Brain (organoid and tissue), 16 donors: ENCODE measurements at places on chromosomes 13 and 19.

DNA sequence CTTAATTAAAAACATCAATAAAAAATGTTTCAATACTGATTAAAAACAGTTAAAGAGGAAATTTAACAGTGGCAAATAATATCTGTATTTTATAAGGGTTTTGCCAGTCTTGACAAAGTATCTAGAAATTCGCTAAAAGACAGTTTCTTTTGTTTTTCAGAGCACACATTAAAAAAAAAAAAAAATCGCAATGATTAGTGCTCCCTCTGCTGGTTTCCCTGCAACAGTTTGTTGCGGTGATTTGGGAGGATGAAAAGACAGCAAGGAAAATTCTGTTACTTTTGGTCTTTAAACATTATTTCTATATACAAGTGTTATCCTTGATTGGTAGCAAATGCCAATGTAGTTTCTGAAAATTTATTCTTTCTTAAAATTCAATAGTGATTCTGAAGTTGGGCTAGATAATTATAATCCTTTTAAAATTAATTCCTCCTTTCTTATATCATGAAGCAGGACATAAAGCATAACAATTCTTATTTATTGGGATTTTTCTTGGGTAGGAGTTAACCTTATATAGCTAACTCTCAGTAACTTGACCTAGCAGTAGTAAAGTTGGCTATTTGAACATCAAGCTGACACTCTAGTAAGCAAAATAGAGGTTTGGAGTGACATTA lies 23.1 kb upstream of the SPRY2 start:
- peak; percentile 65 for DNase-seq

DNA sequence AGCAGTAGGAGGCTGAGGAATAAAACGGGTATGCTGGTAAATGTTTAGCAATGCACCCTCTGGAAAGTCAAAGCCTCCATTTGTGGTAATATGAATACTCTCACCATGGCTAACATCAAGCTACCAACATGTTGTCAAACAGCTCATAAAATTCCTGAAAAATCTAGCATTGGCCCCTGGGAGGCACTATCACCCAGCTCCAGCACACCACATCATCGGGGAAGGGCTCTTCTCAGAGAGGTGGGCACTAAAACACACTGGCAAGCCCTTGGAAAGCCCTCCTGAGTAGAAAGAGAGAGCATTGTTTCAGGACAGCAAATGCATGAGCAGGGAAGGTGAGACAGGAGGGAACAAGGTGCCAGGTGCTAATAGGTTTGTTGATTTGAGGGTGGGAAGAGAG lies 53.9 kb upstream of the FLT1 start:
- no peak for DNase-seq

DNA sequence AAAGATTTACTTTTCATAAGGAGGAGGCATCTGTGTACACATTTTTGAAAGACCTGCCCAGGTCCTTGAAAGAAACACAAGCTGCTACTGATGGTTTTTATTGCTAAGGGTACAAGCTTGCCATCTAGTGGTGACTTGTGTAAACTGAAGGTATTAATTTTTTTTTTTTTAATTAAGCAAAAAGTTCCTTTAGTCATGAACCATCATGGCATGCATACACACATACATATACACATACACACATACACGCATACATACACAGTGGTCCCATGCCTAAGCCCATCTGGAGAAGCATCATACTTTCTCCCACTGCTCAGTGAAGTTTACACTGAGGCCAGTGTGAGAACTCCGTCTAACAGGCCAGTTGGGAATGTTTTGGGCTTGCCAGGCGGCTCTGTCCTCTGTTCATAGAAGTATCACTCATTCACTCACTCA lies 312.5 kb downstream of the DCLK1 start:
- DNase-seq, result peak; percentile 67

GRCh38 chr13:75217949-75218348 lies 264.0 kb downstream of the TBC1D4 start:
- peak; percentile 67 for DNase-seq

- DNase-seq, result no peak
Observed at GRCh38 chr13:110867380-110867779, 47.5 kb downstream of the ANKRD10 start.

- peak; percentile 85 for DNase-seq
Observed at GRCh38 chr19:17950310-17951156, 16.4 kb upstream of the KCNN1 start.

DNA sequence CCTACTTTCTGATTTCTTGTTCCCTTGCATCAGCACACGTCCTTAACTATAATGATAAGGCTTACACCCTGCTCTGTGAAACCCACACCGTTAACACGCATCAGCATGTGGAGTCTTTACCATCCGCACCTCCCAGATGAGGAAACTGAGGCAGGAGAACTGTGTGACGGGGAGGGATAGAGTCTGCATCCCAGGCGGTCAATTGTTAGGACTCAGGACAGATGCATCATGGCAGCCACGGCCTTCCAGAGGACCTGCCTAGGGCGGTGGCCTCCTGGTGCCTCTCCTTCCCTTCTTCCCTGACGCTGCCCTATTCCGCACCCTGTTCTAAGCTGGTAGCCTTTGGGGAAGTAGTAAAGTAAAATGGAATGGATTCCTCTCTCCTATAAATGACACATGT lies 326.0 kb downstream of the TEX29 start:
- DNase-seq, result no peak

DNA sequence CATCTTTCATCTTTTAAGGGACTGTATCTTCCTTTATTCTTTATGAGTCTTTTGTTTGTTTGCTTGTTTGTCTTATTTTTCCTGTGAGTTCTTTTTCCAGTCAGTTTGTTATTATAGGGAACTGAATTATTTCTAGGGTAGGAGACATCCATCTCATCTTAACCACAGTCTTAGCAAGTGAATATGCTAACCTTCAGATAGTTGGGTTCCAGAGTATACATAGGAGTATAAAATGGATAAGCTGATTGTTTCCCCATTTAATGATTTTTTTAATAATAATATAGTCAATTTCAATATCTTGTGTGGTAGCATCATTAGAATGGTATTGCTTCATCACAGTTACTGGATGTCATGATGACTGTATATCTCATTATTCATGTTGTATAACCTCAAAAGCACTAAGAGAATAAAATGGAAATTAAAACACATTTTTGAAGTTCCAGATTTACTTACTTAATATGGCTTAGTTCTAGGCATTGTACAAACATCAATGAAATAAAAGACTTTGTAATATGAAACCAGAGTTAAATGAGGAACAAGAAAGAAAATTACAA lies 33.0 kb downstream of the GPC6 start:
- no peak for DNase-seq

DNA sequence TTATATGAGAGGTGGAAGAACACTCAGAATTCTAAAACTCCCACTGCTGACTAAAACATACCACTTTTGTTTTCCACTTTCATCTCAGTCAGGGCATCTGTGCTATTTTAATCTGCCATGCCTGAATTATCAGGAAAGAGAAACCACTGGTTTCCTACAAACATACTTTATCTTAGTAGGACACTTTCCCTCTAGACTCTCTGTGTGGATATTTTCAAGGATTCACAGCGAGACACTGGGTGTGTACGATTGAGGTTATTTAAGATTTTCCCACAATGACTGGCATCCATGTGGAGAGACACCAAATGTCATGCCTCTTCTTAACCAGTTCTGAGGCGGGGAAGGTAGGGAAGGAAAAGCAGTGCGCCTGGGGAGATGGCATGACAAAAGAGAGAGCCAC lies 212.2 kb downstream of the ENOX1 start:
- no peak for DNase-seq

- peak; percentile 95 for DNase-seq
Observed at GRCh38 chr13:94362411-94362909, 117.0 kb downstream of the DCT start.

DNA sequence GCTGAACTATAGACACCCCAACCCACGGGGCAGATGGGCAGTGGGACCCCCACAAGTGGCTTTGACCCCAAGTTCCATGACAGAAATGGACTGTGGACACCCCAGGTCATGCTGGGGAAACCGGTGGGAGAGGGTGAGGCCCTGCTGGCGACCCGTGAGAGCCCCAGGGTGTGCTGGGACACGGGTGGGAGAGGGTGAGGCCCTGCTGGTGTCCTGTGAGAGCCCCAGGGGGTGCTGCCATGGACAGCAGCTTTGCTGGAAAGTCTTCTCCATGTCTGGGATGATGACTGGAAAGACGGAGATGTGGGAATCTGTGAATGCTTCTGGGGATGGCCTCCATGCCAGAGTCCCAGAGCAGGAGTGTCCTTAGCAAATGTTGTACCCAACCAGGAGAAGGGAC lies 148.4 kb downstream of the URI1 start:
- DNase-seq, result no peak

DNA sequence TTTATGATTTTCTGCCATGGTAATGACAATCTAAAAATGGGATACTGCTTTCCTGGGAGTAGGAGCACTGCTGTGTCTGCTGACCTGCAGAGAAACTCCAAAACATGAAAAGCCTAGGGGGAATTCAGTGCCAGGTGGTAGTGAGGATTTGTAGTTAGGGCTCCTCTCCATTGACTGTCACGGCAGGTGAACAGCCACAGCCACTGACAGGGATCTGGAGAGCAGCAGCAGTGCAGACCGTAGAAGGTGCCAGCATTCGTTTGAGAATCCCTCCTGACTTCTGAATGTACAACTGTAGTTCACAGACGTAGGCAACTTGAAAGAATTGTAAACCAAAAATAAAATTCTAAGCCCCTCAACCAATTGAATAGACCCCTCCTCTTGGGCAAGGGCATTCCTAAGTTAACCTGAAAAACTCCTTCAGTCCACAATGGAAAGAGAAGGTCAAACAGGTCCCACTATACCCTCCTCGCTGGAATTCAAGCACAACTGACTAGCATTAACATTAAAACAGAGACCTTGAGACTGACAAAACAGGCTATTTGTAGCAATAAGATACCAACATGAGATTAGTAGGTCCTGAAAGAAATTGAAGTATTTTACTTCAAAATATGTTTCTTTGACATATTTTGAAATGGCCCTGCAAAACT lies 1328.8 kb downstream of the OLFM4 start:
- peak; percentile 20 for DNase-seq

DNA sequence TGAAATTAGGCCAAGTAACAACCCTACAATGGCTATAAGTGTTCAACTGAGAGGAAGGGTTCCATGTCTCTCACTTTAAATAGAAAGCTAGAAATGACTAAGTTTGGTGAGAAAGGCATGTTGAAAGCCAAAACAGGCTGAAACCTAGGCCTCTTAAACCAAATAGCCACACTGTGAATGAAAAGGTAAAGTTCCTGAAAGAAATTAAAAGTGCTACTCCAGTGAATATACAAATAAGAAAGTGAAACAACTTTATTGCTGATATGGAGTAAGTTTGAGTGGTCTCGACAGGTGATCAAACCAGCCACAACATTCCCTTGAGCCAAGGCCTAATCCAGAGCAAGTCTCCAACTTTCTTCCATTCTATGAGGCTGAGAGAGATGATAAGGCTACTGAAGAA lies 209.6 kb downstream of the KLF12 start:
- no peak for DNase-seq

DNA sequence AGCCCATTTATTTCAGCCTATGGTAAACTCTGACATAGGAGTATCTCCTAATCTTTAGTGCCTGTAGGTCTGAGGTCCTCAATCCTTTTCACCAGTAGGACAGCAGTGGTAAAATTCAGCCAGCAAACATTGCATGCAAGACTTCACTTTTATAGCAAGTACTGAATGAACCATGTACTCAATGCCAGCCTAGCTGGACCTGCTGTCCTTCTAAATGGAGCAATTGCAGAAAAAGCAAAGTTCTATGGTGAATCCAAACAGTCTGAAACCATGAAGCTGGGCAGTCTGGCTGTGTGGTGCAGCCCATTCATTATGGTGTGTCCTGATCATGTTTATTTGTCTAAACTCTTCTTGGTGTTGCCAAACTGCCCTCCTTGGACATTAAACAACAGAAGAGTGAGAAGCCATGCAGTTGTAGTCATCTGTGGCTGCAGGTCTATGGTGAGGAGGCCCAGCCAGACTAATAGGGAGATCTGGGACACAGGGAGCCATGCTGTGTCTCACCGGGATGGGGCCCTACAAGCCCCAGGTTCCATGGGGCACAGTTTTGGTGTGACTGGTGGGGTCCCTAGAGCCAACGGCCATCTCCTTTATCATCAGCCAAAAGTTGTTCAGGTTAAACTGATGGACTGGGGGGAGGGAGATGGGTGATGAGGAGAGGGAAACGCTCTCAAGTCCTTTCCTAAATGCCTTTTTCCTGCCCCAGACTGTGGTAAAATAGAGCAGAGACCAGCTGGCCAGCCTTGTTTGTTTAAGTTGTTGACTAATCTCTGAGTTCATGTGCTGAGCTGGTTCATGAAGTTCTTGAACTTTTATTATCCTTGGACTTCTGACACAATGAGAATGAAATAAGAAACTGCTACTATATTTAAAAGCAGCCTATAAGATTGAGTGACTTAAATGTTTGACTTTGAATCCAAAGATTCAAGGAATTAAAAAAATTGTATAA lies 20.6 kb upstream of the TNFSF11 start:
- DNase-seq, result no peak

DNA sequence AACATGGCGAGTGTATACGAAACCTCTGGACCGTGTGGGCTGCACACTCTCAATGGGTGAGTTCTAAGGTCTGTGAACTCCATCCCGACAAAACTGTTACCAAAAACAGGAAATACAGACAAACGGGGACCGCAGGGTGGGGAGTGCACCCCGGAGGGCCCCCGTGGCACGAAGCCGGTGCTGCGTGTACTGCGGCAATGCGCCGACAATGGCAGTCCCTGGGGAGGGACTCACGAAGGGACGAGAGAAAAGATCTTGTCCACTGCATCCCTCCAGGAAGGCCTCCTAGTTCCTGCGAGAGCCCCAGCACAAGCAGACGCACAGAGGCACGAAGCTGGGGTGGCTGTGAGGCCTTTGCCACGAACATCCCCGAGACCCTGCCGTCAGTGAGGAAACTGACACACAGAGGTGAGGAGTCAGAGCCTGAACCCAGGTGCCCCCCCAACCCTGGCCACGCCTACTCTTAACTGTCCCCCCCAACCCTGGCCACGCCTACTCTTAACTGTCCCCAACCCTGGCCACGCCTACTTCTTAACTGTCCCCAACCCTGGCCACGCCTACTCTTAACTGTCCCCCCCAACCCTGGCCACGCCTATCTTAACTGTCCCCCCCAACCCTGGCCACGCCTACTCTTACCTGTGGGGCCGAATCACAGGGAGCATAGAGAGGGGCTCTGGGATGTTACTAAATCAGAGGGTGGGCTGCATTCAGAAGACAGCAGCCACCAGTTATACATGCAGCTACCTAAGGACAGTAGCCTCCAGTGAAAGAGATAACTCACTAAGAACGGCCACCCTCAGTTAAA lies 4.2 kb downstream of the MED16 start:
- no peak for DNase-seq

DNA sequence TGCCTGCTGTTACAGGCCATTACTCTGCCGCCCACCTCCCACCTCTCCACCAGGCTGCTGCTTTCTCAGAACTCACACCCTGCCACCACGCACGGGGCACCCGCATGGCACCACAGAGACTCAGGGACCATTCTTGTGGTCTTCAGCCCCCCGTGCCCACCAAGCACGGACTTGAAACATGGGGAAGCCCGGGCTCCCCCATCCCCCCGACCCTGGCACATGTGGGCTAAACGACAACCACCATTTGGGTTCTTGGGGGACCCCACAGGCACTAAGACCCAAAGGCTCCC lies 23.1 kb upstream of the TINCR start:
- DNase-seq, result no peak

- DNase-seq, result no peak
Observed at GRCh38 chr13:41809962-41810361, 150.9 kb downstream of the VWA8 start.
